ENCODE measurements at places on chromosomes 12 and 14. TPM values are rescaled to one million over a fixed set of nuclear protein-coding genes. Genes with fewer than 3 reads are reported as not detected.
A peak's percentile ranks its signal among the peaks of the same experiment; 100 is the strongest.

Gene RPL10L
- not detected for total RNA-seq

DNA sequence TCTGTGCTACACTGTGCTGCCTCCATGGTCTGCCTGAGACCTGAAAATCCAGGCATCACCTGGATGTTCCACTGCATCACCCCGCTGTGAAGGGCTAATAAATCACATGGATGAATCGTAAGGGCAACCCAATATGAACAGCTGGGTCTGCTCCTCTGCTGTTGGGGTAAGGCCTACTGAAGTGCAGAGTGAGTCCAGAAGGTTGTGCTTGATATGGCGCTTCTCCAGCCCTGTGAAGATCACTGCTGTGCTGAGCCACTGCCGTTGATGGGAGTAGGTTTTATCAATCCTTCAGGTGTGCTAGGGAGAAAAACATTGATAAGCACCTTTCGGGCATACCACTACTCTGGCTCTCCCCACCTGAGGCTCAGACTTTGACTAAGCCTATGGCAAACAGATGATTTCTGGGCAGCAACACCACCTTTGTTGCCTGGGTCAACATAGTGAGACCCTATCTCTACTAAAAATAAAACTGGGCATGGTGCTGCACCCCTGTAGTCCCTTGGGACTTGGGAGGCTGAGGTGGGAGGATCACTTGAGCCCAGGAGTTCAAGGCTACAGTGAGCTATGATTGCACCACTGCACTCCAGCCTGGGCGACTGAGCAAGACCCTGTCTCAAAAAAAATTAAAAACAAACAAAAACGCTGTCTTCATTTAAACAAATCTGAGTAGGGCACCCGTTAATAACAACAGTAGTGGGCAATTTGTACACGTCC, 1.7 kb downstream of the ACVRL1 start:
- no peaks in the 10 kb centered on the region for H3K36me3 ChIP-seq
- no peaks in the 10 kb centered on the region for H3K27me3 ChIP-seq
- DNase-seq, result no peak
- no peak overlapping the region for H3K27ac ChIP-seq

- H3K4me3 ChIP-seq, result no peak overlapping the region
- no peaks in the 10 kb centered on the region for H3K27me3 ChIP-seq
- no peaks in the 10 kb centered on the region for H3K36me3 ChIP-seq
These were observed 1053.6 kb downstream of the SLC6A15 start for GRCh38 chr12:83859021-83859420.

DNA sequence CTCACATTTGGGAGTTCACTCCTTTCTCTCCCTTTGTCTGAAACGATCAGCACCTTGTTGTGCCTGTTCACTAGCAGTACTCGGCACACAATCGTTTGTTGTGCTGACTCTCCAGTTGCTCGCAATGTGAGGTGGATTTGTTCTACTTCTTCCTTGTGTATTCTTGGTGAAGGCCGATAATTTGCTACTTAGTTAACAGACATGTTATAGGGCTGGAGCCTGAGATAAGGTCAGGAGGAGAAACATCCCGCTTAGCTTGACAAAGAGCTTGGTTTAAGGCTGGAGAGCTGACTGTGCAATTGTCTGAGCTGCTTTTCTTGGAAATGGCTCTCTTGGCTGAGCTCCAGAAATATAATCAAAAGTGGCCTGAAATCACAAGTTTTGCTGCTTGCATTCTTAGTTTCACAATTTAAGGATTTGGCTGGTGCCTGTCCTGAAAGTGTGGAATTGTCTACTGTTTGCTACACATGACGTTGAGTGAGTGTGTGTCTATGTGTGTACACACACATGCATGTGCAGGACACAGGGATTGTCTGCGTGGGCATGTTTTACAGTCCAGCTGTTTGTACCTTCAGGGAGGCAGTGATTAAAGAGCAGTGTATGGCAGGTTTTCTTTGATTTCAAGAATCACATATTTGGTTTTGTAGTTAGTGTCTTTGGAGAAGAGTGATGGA, 77.7 kb downstream of the ARF6 start:
- no peaks in the 10 kb centered on the region for H3K36me3 ChIP-seq
- H3K4me3 ChIP-seq, result no peak overlapping the region
- H3K27ac ChIP-seq, result peak overlapping the region; percentile 62
- peaks cover 12% of the 10 kb centered on the region for H3K4me1 ChIP-seq
- DNase-seq, result no peak
- no peaks in the 10 kb centered on the region for H3K27me3 ChIP-seq

GRCh38 chr12:293199-293598, 30.6 kb upstream of the SLC6A13 start:
- H3K4me3 ChIP-seq, result no peak overlapping the region
- H3K27me3 ChIP-seq, result no peaks in the 10 kb centered on the region
- peaks cover 7% of the 10 kb centered on the region for H3K36me3 ChIP-seq
- DNase-seq, result no peak
- H3K4me1 ChIP-seq, result no peaks in the 10 kb centered on the region
- H3K27ac ChIP-seq, result no peak overlapping the region
